ENCODE measurements at places on chromosomes 16 and 17. TPM values are rescaled to one million over a fixed set of nuclear protein-coding genes. Genes with fewer than 3 reads are reported as not detected.

The RBFOX1 gene
- not detected for polyA plus RNA-seq

The CLEC3A gene
- not detected for polyA plus RNA-seq

The HASPIN gene
- polyA plus RNA-seq, result not detected

The CMTM4 gene
- not detected for polyA plus RNA-seq

The GLIS2 gene
- polyA plus RNA-seq, result not detected

The TLCD2 gene
- polyA plus RNA-seq, result not detected

The TRAF7 gene
- polyA plus RNA-seq, result 6.9 TPM

The ANKRD13B gene
- polyA plus RNA-seq, result not detected

DNA sequence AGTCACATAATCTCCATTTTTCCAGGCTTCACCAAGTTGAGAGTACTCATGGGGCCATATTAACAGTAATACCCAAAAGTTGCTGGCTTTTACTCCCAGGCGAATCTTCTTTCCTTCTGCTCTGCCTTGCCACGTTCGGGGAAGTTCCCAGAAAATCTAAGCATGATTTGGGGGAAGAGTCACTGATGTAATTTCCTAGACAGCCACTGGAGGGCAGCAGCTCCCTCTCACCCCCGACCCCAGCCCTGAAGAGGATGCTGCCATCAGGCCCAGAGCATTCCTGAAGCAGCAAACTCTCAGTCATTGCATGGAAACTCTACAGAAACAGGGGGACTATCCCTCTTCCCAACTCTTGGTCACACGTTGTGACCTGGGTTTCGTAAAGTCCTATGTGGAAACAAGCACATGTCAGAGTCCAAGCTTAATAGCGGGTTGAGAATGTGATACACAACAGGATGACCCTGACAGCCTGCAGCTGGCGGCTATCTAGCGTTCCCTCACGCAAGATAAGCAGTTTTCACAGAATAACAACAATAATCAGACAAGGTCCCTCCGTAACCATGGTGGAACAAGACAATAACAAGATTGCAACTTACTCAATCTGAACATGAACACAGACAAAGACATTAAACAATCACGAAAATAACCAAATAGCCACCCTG is 43.8 kb upstream of the DHX40 start:
- peaks cover 6% of the 10 kb centered on the region for H3K27me3 ChIP-seq
- peaks cover 6% of the 10 kb centered on the region for H3K4me1 ChIP-seq
- H3K27ac ChIP-seq, result no peak overlapping the region
- H3K36me3 ChIP-seq, result no peaks in the 10 kb centered on the region

GRCh38 chr17:80781807-80782277 is 209.8 kb upstream of the CHMP6 start:
- peaks cover 9% of the 10 kb centered on the region for H3K36me3 ChIP-seq
- H3K4me1 ChIP-seq, result peaks cover 37% of the 10 kb centered on the region
- H3K27ac ChIP-seq, result peak overlapping the region; percentile 57
- H3K4me3 ChIP-seq, result peak overlapping the region; percentile 90

DNA sequence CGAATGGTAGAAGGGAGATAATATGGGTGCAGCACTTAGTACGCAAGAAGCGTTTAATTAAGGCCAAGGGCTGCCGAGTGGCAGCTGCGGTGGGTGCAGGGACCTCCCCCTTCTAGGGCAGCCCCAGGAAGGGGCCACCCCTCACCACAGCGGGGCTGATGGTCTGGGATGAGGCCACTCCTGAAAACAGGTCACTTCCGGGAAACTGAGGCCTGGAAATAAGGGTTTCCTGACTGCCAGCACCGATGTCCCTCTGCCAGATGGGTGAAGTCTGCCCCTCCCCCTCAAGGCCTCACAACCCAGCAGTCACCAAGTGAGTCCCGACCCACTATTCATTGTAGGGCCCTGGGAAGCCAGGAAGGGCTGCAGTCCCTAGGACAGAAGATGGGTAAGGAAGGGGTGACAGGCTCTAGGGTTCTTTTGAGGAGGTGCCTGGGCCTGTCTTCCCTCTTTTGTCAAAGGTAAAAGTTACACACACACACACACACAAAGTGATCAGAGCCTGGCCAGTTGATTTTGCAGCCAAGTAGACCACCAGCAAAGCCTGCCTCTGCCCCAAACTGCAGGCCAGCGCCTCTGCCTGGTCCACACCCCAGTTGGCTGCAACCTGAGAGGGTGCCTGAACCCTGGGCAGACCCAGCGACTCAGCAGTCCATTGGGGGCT is 12.5 kb downstream of the SREBF1 start:
- H3K4me1 ChIP-seq, result peaks cover 55% of the 10 kb centered on the region
- DNase-seq, result no peak
- peak overlapping the region; percentile 83 for H3K4me3 ChIP-seq
- peaks cover 25% of the 10 kb centered on the region for H3K27me3 ChIP-seq

DNA sequence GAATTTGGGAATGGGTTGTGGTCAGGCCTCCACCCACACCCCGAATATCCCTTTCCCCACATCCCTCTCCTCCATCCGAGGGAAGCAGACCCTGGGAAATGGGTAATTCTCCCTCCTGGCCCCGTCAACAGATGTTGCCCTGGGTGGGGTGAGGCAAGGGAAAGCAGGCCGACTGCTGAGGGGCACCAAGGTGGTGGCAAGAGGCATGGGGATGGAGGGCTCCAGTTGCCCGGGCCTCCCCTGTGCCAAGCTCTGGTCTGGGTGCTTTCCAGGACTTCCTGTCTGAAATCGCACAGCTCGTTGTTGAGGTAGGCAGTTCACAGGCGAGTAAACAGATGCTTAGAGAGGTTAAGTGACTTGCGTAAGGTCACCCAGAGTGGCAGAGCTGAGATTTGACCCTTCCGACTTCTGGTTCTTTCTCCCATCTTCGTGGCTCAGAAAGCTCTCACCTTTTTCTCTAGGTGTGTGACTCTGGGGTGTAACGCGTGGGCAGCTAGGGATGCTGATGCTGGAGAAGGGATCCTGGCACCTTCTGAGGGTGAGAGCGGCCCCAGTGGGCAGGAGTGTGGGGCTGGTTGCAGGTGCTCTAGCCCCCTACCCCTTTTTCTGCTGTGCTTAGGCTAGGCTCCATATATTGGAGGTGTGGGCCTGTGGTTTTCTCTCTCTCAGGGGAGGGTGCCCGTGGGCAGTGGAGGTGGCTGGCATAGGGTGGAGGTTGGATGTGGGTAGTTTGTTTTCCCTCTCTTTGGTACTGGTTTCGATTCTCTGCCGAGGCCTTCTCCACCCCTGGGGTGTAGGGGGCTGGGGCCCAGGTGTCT is 17.2 kb downstream of the RARA start:
- H3K36me3 ChIP-seq, result peaks cover 4% of the 10 kb centered on the region
- peak overlapping the region; percentile 100 for H3K27ac ChIP-seq
- H3K4me3 ChIP-seq, result peak overlapping the region; percentile 88

DNA sequence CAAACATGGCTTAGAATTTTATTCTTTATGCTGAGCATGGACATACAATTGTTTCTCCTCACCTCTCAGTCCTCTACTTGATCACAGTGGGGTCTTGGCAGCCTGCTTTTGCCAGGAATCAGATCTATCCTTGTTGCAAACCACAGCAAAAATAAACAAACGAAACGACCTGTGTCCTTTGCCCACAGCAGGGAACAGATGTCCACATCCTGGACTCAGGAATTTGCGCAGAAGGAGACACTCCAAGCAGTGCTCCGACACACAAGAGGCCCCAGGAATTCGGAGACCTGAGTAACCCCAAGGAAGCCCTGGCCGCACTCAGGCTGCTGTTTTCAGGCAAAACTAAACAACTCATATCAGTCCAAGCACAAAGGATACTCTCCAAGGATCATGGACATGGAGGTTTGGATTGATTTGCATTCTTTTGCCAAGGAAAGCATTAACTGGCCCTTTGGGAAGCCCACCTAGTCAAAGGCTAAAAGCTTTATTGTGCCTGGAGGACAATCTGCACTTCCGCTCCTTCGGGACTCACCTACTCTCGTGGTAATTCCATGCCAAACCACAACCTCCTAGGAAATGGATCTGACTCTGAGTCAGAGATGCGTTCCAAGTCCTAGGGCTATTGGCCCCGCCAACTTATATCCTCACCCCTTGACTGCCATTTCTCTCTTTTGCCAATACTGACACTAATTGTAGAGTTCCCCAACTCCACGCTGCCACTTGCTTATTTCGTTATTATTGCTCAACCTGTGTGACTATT is 271.1 kb upstream of the CDH11 start:
- H3K4me1 ChIP-seq, result no peaks in the 10 kb centered on the region
- DNase-seq, result no peak
- H3K27ac ChIP-seq, result no peak overlapping the region
- H3K4me3 ChIP-seq, result no peak overlapping the region
- no peaks in the 10 kb centered on the region for H3K36me3 ChIP-seq

GRCh38 chr17:81967244-81967532 is 6.2 kb upstream of the NOTUM start:
- peaks cover under 1% of the 10 kb centered on the region for H3K36me3 ChIP-seq
- no peaks in the 10 kb centered on the region for H3K4me1 ChIP-seq
- H3K4me3 ChIP-seq, result no peak overlapping the region
- no peak for DNase-seq
- no peak overlapping the region for H3K27ac ChIP-seq

- H3K27me3 ChIP-seq, result peaks cover 7% of the 10 kb centered on the region
- H3K4me1 ChIP-seq, result peaks cover 86% of the 10 kb centered on the region
- peak overlapping the region; percentile 38 for H3K27ac ChIP-seq
- H3K4me3 ChIP-seq, result no peak overlapping the region
- H3K36me3 ChIP-seq, result no peaks in the 10 kb centered on the region
- no peak for DNase-seq
These were observed 78.0 kb downstream of the RAP1GAP2 start for GRCh38 chr17:2874189-2874686.

- no peak overlapping the region for H3K4me3 ChIP-seq
- peaks cover 11% of the 10 kb centered on the region for H3K4me1 ChIP-seq
- DNase-seq, result no peak
- no peaks in the 10 kb centered on the region for H3K27me3 ChIP-seq
These were observed 467.1 kb downstream of the WWOX start for GRCh38 chr16:78566397-78567073.

- no peak for DNase-seq
- H3K27ac ChIP-seq, result no peak overlapping the region
- peaks cover 4% of the 10 kb centered on the region for H3K27me3 ChIP-seq
- H3K4me1 ChIP-seq, result peaks cover 38% of the 10 kb centered on the region
- no peak overlapping the region for H3K4me3 ChIP-seq
These were observed 5.3 kb downstream of the PLD6 start for GRCh38 chr17:17200831-17201230.

- DNase-seq, result no peak
- H3K27ac ChIP-seq, result no peak overlapping the region
- H3K27me3 ChIP-seq, result peaks cover 2% of the 10 kb centered on the region
- no peak overlapping the region for H3K4me3 ChIP-seq
These were observed 7.0 kb downstream of the HEATR3 start for GRCh38 chr16:50072730-50073129.

DNA sequence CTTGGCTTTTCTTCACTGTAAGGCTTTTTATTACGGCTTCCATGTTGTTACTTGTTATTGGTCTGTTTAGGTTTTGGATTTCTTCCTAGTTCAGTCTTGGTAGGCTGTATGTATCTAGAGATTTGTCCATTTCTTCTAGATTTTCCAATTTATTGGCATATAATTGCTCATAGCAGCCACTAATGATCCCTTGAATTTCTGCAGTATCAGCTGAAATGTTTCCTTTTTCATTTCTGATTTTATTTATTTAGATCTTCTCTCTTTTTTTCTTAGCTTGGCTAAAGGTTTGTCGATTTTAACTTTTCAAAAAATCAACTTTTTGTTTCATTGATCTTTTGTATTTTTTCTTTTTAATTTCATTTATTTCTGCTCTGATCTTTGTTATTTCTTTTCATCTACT is 18.5 kb downstream of the NLRP1 start:
- no peak for DNase-seq
- H3K27ac ChIP-seq, result no peak overlapping the region
- no peak overlapping the region for H3K4me3 ChIP-seq
- H3K27me3 ChIP-seq, result peaks cover 3% of the 10 kb centered on the region
- H3K36me3 ChIP-seq, result peaks cover 29% of the 10 kb centered on the region

GRCh38 chr16:51155199-51155607 is 4.1 kb upstream of the SALL1 start:
- H3K4me1 ChIP-seq, result no peaks in the 10 kb centered on the region
- DNase-seq, result no peak
- H3K27me3 ChIP-seq, result peaks cover 7% of the 10 kb centered on the region
- no peak overlapping the region for H3K4me3 ChIP-seq

DNA sequence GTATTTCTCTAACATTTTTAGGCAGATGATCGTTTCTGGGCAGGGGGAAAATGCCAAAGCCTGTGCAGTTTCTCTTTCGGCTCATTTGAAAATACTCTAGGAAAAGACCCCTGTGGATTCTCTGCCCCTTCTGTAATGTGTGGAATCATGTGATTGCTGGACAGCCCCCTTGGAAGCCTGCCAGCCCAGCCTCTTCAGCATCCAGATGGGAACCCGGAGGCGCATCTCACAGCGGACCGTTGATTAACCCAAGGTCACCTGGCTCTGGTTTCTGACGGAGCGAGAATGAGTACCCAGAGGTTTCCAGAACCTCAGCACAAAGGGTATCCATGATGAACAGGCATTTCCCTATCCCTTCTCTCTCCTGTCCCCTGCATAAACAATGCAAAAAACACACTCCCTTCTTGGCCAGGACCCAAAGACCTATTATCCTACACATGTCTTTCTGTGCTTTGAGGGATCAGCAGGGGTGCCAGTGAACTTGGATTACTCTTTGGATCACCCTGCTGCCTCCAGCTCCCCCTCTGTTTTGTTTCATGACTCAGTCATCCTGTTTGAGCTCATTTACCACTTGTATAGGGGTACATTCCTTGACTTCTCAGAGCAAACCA is 957.1 kb upstream of the RBFOX1 start:
- no peaks in the 10 kb centered on the region for H3K36me3 ChIP-seq
- no peaks in the 10 kb centered on the region for H3K4me1 ChIP-seq
- H3K27me3 ChIP-seq, result peaks cover 1% of the 10 kb centered on the region
- no peak overlapping the region for H3K4me3 ChIP-seq
- no peak for DNase-seq
- no peak overlapping the region for H3K27ac ChIP-seq

All from immature natural killer cell (primary cell).